SK-N-SH treated with all-trans-retinoic acid at 6 μM for 48 hours (cell line): ENCODE measurements at places on chromosomes 3 and 15.

GRCh38 chr15:88974392-88974791, 61.2 kb upstream of the MFGE8 start:
- ATAC-seq = no peak

DNA sequence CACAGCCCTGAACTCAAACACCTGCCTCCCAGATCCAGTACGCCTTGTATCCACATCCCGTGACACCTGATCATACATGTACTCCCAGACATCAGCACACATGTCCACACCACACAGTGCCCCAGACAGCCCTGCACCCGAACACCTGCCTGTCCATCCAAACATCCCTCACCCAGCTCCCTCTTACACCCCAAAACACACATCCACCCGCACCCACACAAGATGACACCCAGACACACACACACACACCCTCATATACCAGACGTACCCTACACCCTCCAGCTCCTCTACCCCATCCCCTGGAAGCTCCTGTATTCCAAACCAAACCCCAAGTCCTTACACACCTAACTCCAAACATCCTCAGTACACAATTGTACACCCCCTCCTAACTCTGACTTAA, 735 bp downstream of the CAMK1 start:
- ATAC-seq = peak; percentile 8

DNA sequence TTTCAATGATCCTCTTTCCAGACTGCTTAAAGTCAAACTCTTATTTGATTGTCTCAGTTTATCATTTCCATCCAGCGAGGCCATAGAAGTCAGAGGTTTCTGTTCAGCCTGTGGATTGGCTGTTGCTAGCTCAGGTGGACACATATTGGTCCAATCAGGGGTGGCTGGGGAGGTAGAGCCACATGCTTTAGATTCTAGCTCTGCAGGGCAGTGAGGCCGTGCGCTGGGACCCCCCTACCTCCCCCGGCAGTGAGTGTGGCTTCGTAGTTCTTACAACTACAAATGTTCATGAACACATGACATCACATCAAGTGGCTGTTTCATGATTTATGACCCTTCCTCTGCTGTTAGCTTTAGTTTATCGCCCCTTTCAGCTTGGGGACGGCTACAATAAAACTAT, 18.0 kb downstream of the APOD start:
- no peak for ATAC-seq

GRCh38 chr3:23663661-23664186, 142.0 kb upstream of the UBE2E1 start:
- peak; percentile 15 for ATAC-seq

DNA sequence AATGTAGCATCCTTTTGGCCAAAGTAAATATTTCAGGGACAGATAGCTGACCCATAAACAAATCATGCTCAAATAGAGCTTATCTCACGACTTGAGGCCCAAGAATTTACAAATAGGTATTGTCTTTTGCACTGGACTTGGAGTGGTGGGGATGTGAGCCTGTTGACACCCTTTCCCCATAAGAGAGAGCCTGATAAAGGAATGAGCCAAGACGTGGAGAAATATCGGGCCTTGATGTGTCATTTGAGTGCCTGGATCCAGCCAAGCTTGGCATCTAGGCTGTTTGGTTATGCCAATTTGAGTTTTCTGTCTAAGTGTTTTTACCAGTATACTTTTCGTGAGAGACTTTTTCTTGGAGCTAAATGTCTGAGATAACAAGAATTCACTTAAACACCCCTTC, 112.9 kb upstream of the RGMA start:
- ATAC-seq = no peak
